ENCODE measurements at places on chromosomes 1 and 21. TPM values are rescaled to one million over a fixed set of nuclear protein-coding genes. Genes with fewer than 3 reads are reported as not detected.

DNA sequence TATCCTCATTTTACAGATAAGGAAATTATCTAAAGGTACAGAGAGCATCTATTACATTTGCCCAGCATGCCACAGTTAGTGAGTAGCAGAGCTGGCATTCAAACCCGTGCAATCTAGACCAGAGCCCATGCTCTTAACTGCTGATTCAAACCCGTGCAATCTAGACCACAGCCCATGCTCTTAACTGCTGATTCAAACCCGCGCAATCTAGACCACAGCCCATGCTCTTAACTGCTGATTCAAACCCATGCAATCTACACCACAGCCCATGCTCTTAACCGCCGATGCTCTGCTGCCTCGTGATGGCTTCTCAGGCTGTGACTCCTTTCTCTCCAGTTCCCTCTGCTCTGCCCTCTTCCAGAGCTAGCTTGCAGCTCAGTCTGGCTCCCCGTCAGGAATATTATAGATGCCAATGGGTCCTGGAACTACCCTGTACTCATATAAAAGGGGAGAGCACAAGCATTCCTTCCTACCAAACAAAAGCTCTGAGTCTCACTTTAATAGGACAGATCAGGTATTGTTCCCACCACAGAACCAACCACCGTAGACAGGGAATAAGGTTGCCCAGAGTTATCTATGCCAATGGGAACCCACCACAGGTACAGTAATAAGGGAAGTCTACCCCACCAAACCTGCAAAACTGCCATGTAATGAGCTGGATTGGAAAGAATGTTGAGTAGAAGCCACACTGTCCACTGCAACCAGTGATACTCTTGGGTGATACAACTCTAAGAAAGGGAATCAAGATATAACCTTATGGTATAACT, 78.4 kb downstream of the SMYD3 start:
- peak; percentile 99 for DNase-seq

CELA3B gene
- total RNA-seq, result not detected

DNA sequence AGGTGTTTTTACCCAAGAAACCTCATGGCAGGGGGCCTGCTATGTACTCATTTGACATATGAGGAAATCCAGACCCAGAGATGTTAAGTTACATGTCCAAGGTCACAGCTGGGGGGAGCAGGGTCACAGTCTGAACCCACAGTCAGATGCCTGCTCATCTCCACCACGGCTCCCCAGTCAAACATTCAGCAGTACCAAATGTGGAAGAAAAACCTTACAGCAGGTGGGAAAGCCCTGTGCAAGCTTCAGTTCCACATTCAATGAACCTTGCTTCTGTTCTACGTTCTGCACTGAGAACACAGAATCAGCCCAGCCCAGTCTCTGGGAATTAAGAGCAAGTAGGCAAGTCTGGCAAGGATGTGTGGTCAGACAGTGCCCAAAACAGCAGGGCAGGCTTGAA, 35.2 kb downstream of the LRP8 start:
- DNase-seq, result no peak

- DNase-seq, result no peak
These were observed 51.0 kb downstream of the XCL1 start for GRCh38 chr1:168627370-168627769.

HEYL gene
- total RNA-seq, result 1.1 TPM

GRCh38 chr1:89670163-89670562, 37.2 kb downstream of the LRRC8C start:
- no peak for DNase-seq

All from astrocyte (in vitro differentiated cells and primary cell).